ENCODE measurements at places on chromosomes 11 and 22.

DNA sequence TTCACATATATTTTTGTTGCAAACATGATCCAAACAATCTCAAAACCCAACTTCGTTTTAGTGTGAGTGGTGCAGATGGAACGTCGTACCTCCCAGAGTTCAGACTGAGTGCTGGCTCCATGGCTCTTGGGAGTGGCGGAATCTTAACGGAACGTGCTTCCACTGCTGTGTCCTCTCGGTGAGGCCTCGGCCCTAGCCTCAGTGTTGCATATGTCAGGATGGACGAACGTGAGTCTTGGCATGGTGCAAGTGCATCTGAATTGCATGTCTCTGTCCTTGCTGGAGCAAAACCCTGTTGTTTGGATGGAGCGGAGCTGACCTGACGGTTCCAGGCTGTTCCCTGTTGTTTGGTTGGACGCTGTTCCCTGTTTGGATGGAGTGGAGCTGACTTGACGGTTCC, 306.8 kb downstream of the TBC1D22A start:
- DNase-seq: no peak

DNA sequence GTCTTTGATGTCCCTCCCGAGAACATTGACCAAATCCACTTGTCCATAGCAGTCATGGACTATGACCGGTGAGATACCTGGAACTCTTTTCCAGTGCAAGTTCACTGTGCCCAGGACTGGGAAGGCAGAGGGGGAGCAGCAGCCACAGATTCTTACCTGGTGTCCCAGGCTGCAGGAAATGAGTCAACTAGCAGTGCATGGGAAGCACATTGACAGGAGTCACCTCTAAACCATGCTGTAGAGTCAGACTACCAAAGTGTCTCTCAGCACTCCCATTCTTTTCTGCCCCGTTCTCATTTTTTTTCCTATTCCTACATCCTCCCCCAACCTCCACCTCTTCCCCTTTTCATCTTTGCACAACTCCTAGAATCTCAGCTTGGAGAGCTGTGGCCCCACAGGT, 67.2 kb upstream of the OLFML1 start:
- no peak for DNase-seq

- DNase-seq: no peak
Measured at GRCh38 chr22:32480238-32480637, 5.6 kb downstream of the FBXO7 start.

DNA sequence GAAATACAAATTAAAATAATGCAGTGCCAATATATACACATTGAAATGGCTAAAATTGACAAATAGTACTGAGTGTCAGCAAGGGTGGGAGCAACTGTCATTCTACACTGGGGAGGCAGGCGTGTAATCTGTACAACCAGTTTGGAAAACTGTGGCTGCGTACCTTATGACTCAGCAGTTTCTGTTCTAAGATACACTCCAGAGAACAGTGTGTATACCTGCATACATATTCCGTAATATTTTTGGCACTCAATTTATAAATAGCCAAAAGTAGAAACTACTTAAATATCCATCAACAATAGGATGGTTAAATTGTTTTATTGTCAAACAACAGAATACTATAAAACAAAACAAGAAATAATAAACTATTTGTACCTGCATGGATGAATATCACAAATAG, 57.6 kb downstream of the RNF169 start:
- DNase-seq: no peak

DNA sequence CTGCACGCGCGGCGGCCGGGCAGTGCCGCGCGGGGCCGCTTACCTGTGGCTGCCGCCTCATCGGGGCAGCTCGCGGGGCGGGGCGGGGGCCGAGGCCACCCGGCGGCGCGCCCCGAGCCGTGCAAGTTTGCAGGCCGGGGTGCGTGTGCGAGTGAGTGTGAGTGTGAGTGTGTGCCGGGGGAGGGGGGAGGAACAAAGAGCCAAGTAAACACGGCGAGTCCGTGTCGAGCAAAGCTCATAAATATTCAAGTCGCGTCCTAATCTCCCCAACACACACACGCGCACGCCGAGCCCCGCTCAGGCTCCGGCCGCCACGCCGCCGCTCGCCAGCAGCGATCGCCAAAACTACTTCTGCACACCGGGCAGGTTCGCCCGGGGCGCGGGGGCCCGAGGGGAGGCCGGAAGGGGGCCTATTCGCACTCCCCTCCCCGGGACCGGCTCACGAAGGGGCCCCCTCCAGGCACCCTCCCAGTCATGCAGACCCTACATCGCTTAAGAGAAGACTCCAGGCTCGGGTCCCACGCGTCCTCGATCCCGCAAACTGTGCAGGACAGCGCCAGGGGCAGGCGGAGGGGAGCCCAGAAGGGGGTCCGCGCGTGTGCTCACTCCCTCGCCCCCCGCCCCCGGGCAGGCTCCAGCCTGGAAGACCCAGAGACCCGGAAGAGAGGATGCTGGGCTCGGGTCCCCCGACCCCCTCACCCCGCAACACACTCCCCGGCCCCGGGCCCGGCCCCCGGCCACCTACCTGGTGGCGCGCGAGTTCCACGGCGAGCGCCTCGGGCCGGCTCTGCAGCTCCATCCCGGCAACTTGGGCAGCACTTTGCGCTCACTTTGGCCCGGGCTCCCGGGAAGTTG, 827 bp downstream of the PHF21B start:
- DNase-seq: peak; percentile 18

DNA sequence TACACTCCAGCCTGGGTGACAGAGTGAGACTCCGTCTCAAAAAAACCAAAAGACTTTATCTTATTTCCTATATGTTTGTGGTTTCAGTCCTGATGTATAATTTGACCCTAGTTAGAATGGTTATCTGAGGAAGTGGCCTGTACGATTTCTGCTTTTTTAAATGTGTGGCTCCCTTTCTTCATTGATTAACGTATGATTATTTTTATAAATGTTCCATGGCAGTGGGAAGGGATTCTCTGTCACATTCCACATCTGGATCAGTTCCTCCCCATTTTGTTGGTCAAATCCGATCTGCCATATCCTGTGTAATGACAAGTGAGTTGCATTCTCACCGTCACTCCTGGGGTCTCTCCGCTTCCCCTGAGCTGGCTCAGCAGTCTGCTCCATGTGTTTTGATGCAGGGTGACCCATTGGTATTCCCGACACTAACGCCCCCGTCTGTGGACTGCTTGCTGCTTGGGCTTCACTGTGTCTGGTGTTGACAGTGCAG, 20.3 kb downstream of the NEAT1 start:
- DNase-seq: no peak

DNA sequence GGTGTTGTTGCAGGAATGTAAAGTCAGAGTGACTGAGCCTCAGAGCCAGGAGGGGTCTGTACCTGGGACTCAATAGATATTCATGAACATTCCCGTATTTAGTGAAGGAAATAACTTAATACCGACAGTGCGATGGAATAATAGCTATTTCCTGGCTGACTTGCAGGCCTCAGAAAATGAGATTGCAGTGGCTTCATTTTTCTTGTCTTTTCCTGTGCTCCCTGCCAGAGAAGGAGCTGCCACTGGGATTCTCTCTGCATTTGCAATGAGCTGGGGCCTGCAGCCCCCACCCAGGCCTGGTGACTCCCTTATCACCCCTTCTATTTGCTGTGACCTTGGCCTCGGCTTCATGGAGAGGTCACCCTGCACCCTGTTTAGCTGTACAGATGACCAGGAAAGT, 173.4 kb downstream of the MIAT start:
- no peak for DNase-seq

- no peak for DNase-seq
Measured at GRCh38 chr11:13535819-13536218, 40.0 kb upstream of the PTH start.

- no peak for DNase-seq
Measured at GRCh38 chr11:12200279-12200990, 90.0 kb downstream of the MICAL2 start.

DNA sequence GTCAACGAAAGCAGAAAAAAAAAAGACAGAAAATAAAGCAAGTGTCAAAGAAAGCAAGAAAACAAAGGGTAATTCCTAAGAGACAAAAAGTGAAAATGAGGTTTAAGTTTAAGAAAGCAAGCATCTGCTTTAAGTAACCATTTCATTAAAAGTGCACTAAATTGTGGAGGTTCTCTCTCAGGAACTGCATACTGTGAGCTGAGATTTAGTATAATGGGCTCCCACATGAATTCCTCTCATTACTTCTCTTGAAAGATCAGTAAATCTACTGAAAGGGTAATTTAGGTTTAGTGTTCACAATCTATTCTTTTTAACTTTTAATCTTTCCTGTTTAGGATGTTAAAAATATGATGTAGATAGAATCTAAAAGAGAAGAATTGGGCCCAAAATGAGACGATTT, 465.3 kb upstream of the ARHGAP42 start:
- no peak for DNase-seq

GRCh38 chr22:45131749-45132148, 32.0 kb upstream of the NUP50 start:
- peak; percentile 7 for DNase-seq

DNA sequence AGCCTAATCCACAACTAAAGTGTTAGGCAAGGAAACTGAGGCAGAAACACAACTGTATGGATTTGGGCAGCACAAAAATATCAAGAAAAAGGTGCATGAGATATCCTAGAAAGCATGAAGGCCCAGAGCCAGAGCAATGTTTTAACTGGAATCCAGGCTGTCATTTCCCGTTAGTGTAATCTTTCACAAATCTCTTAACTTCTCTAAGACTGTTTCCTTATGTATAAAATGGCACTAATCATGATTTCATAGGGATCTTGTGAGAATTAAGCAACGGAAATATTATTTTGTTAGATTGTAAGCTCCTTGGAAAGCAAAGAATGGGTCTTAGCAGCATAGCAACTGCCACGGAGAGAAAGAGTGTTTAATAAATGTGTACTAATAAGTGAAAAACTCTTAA, 14.7 kb upstream of the SYTL2 start:
- DNase-seq: no peak

GRCh38 chr11:96647621-96648020, 257.8 kb downstream of the JRKL start:
- no peak for DNase-seq

Data from putamen (tissue), 1 donor.